ENCODE measurements at places on chromosomes 5 and 9.

DNA sequence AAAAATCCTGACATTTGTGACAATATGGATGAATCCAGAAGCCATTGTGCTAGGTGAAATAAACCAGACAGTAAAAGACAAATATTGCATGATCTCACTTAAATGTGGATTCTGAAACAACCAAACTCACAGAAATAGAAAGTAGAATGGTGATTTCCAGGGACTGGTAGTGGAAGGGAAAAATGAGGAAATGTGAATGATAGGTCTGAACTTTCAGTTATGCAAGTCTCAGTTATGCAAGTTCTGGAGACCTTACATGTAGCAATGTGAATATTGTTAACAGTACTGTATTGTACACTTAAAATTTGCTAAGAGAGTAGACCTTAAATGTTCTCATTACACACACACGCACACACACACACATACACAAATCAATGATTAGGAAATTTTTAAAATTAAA lies 84.9 kb downstream of the SLCO4C1 start:
- no peak for DNase-seq

- no peak for DNase-seq
Measured at GRCh38 chr9:71690063-71690688, 78.1 kb downstream of the CEMIP2 start.

DNA sequence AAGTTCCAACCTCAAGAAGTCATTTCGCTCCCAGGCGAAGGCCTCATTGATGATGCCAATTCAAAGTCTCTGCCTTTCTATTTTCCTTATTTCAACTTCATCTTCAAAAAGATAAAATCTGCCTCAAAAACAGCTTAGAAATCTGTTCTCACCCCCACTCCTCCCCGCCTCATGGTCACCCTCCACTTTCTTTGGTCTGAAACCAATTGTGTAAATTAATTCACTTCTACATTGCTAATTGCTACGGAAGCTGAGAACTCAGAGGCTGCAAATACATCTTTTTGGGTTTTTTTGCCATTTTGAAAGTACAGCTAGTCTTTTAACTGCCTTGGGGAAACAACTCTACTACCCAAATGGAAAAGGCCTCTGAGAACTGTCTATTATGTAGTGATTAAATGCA lies 350.0 kb upstream of the SLC24A2 start:
- no peak for DNase-seq

DNA sequence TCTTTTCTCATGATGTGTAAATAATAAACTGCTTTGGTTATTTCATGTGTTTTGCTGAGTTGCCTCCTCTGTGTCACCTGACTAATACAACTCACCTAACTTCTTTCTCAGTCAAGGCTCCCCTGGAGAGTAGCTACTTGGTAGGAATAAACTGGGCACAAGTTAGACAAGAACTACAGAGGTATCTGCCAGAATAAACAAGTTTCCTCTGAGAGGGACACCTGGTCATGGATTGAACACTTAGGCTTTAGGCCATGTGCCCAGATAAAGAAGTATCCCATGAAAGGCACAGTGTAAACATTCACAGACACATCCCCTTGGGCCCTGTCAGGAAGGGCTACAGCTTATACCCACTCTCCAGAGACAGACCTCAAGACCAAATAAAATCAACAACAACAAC lies 532.5 kb downstream of the KIF4B start:
- no peak for DNase-seq

DNA sequence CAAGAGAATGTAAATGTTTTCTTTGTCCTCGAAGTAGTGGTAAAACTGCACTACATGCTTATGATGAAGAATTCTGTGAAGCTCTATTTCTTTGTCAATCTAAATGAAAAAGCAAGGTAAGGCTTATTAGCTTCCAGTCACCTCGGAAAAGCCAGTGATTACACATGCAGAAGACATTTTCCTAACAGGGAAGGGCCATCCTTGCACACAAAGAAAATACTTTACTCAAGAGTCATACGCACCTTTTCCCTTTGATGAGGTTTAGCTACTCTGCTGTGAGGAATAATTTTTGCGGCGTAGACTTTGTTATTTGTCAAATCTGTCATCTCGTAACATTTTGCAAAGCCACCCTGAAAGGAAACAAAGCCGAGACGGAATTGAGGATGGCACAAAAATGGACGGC lies 1.1 kb downstream of the PLK2 start:
- DNase-seq = no peak

DNA sequence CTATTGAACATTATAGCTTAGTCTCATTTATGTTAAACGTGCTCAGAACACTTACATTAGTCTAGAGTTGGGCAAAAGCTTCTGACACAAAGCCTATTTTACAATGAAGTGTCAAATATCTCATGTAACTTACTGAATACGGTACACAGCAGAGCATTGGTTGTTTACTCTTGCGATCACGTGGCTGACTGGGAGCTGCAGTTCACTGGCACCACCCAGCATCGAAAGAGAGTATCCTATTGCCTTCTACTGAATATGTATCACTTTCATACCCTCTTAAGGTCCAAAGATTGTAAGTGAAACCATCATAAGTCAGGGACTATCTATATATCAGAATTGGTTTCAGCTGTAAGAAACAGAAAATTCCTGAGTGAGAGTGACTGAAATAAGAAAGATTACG lies 42.6 kb upstream of the OSMR start:
- no peak for DNase-seq

GRCh38 chr5:9339206-9339818 lies 206.6 kb downstream of the SEMA5A start:
- DNase-seq = no peak

GRCh38 chr5:143249851-143250250 lies 153.6 kb downstream of the NR3C1 start:
- no peak for DNase-seq

DNA sequence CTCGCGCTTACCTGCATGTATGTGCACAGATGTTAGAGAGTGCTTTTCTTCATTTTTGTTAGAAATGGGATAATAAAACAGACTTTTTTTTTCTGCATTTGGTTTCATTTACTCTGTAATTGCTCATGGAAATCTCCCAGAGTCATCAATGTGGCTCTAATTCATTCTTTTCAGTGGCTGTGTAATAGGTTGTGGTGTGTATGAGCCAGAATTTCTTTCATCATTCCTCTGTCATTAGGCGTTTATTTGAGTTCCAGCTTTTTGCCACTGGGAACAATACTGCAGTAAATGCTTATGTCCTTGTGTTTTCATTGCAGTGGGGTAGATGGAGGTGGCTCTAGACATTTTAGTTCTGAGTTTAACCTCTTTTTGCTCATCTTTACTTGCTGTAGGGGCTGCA lies 118.9 kb downstream of the NXNL2 start:
- DNase-seq = no peak

DNA sequence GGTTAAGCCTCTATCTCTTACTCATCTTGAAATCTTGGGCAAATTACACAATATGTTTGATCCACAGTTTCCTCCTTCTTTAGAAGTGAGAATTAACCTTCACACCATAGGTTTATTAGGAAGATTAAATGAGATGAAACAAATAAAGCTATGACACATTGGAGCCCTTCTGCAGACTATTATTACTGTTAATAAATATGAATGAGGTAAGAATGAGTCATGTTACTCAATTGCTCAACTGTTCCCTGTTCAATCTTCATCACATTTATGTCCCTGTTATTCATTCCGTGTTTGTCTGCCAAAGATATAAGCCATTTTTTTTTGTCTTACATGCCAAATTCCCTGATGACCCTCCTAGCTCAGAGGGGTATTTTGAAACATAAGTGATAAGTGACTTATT lies 52.1 kb upstream of the PAPPA start:
- DNase-seq = no peak

- no peak for DNase-seq
Measured at GRCh38 chr5:90307322-90307721, 102.2 kb downstream of the CETN3 start.

DNA sequence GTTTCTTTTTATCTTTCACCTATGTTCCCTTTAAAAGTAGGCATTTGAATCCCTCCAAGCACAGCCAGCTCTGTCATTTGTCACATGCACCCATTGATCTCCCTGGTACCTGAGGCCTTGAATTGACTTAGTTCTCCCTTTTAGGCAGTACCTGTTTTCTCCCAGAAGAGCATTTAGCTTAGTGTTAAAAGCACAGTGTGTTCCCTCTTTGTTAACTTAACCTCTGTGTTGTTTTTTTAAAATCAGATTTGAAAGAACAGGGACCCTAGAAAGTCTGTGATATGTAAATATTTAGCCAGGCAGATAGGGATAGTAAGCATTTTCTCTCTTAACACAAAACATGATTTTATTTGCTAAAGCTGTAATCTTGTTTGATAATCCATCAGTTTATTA lies 113.8 kb upstream of the SPATA31D4 start:
- DNase-seq = no peak

DNA sequence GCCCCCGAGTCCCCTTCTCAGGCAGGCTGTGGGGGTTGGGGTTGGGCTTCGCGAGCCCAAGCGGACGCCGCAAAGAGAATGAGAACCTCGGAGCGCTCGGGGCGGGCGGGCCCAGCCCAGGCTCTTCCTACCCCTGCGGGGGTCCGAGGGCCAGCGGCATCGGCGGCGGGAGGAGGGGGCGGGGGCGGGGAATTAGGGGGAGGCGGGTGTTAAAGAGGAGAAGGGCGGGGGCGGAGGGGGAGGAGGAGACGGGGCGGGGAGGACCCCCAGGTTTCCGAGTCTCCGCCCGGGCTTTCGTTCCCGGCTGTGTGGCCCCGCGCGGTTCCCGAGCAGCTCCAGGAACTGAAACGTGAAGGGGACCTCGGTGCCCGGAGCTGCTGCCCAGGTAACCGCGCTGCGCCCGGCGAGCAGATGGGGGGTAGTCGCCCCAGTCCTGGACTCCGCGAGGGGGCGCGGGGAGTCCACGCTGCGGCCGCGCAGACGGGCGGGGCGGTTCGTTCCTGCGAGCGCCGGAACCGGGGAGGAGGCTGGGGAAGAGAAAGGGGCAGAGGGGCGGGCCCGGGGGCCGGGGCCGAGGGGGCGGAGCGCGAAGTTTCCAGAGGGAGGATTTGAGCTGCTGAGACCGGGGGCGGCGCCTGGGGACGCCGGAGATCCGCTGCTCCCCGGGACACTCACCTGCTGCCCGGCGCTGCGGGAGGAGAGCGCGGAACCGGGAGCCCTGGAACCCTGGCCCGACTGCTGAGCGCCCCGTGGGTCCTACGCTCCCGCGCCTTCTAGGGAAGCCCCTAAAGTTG lies 38.4 kb upstream of the PLEKHG4B start:
- DNase-seq = peak; percentile 12

- no peak for DNase-seq
Measured at GRCh38 chr5:67094476-67095300, 101.9 kb downstream of the CD180 start.

- no peak for DNase-seq
Measured at GRCh38 chr5:16901021-16901644, 35.0 kb downstream of the MYO10 start.

DNA sequence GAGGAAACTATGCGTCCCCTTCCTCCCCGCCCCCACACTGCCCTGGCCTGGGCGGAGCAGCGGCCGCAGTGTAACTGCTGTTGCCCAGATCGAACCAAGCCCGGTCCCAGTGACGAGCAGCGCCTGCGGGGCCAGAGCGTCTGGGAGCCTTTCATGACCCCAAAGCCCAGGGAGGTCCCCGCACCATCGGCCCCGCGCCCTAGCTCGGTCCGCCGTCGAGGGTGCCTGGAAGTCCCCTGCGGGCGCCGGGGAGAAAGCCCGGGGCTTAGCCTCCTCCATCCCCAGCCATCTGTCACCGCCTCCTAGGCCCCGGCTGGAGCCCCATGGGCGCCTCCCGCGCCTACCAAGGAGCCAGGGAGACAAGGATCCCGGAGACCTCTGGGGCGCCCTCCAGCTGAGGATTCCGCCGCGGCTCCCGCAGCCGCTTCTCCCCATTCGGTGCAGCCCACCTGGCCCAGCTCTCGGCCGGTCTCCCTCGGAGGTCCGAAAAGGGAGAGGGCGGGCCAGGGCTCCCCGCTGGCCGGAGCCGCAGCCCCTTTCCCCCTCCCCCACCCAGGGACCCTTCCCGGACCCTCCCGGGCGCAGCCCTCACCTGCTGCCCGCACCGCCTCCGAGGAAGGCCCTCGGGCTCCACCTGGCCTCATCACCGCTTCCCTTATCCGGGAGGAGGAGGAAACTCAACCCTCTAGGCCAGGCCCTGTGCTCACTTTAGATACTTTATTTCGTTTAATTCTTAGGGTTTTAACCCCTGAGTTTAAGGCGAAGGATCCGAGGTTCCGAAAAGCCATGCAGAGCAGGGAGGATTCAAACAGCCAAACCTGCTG lies 45.6 kb downstream of the APTX start:
- no peak for DNase-seq

DNA sequence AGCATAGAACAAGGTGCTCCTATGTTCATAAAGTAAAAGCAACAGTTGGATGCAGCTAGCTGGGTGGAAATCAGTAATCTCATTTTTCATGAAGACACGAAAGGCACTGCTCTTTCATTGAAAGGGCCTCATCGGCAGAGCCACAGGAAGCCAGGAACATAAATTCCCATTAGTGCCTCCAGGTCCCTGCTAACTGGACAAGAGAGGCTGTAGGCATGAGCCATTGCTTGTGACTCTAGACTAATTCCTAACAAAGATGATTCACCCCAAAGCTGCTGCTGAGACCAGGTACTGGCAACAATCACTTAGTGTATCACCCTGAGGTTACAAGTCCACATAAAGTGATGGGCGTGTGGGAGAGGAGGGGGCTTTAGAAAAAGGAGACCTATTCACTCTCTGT lies 141.8 kb downstream of the BRINP1 start:
- DNase-seq = no peak

GRCh38 chr9:132037458-132037857 lies 42.2 kb downstream of the MED27 start:
- DNase-seq = no peak

Measured in stimulated activated CD4-positive, alpha-beta T cell treated with anti-CD3 and anti-CD28 coated beads, Interleukin-1b, Interleukin-23, amount 100 ng/mL, for 1 hour (primary cell).